NCI-H187 treated with DMSO at 0.1 percent for 48 hours (cell line): ENCODE measurements at places on chromosomes 16 and 17.

DNA sequence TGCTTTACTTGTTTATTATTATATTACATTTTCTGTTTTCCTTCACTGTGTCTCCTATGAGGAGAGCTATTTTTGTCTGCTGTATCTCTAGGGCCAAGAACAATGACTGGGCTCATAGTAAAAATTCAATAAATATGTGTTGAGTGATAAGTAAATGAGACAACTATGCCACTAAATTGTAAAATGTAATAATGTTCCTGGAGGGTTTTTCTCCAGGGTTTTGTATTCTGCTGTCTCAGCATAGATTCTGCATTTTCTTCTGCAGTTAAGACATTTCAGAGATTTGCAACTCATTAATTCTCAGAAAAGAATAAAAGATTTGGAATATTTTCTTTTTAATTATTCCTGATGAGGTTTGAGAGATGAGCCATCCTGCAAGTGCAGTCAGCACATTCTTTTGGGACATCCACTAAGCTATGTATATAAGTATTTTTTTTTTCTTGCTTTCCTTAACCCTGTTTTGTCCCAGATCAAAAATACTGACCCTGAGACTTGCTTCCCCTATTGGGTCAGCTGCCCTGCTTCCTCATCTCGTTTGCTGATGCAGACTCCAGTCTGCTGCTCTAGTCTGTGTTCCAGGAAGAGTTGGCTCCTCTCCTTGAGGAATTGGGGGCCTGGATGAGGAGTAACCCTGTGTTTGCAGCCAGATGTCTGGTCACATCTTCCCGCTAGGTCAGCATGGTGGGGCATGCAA, 122.9 kb downstream of the ABCA8 start:
- no peak for DNase-seq

DNA sequence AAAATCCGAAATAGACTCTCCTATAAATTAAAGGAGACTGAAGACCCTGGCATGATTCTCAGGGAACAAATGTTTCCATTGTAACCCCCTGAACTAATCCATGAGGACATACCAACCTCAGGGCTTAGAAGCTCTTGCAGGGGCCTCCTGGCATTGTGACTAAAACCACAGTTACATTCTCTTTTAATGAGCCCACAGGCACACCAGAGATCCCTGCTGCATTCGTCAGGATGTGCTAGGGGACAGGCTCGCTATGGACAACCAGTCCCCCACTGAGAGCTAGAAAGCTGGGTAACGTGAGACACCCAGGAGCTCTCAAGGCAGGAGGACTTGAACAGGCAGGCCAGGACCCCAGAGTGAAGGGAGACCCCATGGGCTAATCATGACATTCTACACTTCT, 140.6 kb upstream of the TNRC6C start:
- no peak for DNase-seq

- DNase-seq, result no peak
Measured at GRCh38 chr17:41223821-41224220, 2.6 kb upstream of the KRTAP9-2 start.

DNA sequence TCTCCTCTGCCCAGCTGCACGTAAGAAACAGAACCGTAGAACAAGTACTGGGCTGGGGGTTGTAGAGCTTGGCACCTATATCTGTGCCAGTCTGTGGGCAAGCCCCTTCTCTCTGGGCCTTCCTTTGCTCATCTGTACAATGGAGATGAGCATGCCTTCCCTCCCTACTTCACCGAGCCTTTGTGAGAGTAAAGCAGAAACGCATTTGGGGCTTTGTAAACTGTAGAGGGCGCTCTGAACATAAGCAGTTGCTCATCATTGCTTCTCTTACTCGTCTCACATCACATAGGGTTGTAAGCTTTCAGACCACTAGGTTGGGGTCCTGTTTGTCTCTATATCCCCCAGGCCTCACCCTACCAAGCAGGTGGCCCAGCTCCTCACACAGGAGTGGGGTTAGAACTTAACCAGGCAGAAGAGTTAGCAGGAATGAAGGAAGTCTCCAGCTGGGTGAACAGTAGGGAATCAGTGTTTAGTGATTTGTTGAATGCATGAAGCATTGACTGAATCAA, 15.1 kb downstream of the SAMD14 start:
- no peak for DNase-seq

DNA sequence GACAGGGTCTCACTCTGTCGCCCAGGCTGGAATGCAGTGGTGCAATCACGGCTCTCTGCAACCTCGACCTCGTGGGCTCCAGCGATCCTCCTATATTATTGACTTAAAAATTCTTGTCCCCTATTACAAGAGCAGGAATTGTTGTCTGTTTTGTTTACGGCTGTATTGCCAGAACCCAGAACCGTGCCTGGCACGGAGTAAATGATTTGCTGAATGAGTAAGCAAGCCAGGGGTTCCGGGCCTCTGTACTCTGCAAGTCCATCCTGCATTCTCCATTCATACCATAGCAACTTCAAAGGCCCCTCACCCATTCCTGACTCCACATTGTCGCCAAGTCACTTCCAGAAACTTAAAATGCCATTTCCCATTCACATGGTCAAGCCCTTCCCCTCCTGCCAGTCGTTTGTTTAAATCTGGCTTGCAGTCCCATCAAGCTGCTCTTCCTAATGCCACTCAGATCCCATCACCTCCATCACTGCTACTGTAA, 6.9 kb downstream of the ADCY9 start:
- DNase-seq, result no peak

DNA sequence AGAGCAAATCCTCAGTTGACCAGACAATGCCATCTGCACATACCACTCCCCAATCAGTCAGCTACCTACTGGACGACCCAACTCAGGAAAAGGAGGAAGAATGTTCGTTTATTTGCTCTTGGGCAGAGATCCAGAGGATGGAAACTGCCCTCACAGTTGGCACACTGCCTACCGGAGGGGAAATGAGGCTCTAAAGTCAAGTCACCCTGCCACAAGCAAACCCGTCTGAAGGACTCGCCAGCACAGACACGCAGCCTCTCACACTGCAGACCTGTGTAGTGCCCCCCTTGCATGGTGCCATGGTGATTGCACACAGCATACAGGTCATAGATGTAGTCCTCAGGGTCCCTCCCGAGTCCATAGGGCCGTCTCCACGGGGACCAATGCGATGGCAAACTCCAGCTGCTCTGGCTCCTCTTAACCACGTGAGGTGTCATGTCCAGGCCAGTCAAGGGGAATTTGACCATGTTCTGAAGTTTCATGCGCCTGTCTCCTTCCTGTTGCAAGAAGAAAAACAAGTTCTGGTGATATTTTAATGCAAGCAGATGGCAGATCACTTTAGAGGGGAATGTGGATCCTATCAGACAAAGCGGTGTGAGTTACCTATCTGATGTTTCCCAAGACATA, 69.5 kb downstream of the USP31 start:
- DNase-seq, result no peak

- DNase-seq, result no peak
Measured at GRCh38 chr16:75099075-75099667, 17.4 kb downstream of the LDHD start.

DNA sequence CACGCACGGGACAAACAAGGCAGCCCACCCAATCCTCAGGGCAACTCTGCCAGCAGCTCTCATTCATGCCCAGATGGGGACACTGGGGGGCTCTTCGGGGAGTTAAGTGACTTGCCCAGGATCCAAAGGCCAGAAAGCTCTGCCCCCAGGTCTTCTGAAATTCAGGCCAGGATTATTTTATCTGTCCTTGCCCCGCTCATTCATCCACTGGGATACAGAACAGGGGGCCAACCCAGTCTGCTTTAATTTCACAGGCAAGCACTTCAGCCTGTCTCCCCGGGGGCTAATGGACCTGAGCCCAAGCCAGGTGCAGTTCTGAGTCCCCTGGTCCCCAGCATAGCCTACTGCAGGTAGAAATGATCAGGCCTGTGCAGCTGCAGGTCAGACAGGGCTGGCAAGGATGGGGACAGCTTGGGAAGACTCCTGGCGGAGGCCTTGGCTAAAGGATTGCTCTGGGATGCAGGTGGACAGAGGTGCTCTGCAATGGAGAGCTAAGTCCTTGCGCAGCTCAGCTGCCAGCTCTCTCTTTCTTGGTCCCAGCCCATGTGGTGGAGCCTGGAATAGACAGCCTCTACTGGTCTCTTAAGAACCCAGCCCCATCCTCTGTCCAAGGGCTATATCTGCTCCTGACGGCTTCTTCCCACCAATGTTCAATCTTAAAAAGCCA, 766 bp upstream of the B3GNT9 start:
- no peak for DNase-seq

- no peak for DNase-seq
Measured at GRCh38 chr17:80529104-80529903, 15.3 kb upstream of the RPTOR start.

DNA sequence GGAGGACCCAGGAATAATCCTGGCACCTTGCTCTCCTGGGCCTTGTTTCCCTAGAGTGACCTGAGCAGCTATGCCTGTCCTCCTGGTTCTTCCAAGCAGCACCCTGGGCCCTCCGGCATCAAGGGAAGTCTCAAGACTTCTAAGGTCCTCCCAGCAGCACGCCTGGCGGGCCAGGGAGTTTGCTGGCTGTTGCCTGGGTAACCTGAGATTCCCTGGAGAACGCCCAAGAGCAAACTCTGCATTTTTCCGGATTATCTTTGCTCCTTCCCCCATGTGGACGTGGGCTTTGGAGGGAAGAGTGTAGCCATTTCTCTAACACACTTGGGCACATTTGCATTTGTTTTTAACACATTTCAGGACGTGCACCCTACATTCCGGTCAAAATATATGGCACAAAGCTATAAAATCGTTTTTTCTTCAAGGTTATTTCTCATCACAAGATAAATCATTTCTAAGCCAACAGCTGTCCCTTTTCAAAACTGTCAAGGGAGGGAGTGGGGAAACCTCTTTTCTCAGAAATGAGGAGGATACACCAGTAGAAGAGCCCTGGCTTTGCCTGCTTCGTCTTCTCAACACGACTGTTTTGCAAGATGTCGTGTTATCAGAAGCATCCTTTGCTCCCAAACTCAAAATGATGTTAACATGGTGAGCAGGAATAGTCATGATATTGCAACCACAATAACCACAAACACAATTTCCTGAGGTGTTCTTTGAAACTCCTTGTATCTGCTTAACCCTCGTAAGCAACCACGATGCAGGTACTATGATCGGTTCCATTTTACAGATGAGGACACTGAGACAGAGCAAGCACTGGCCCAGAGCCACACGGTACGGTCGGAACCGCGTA, 116.5 kb downstream of the ADCY9 start:
- no peak for DNase-seq

DNA sequence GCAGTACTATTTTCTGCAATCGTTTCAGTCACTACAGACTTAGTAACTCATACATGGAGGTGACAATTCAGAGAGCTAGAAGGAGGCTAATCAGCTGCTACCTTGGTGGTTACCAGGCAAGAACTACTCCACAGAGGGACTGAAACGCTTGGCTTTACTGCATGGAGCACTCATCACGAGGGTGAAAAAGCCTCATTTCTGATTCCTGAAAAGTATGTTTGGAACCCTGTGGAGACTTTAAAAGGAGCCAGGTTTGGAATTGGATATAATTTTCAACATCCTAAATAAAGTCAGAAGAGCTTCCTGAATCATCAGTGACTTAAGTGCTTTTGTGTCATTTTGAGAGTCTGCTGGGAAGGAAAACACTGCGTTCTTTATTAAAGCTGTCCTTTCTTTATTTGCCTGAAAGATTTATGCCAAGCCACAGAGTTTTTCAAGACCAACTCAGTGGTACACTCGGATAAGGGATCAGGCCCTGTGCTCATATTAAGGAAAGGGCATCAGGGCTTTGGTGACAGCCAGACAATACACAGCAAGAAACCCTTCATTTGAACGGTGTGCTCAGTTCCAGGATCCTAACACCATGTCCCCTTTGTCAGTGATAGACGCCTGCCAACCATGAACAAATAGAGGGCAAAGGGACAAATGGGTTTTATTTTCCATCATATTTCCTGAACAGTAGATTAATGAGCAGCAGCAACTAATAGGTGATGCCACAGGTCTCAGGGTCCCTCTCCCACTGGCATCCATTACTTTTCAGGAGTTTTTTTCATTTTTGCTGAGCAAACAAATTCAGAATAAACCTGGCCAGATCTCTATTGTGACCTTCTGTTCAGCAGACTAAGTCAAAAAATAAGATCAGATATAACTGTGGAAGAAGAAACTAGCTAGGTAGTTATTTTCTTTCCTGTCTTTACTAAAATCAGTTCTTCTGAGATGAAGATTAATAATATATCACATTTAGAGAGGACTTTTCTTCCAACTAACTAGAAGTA, 80.5 kb upstream of the CLEC18B start:
- no peak for DNase-seq
